T-helper 17 cell (primary cell): ENCODE measurements at places on chromosomes 2 and 18.

- DNase-seq, result no peak
Measured at GRCh38 chr2:27128668-27129571, 5.3 kb downstream of the ABHD1 start.

DNA sequence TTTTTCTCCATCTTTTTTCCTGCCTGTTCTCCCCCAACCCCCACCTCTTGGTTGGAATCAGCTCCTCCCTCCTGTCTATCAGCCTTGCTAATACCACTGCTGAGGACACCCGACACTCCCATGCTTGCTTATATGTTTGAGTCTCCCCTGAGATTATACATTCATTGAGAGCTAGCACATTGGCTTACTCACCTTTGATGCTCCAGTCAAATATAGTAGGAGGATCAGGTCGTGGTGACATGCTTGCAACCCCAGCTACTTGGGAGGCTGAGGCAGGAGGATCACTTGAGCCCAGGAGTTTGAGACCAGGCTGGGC is 91.5 kb upstream of the CCBE1 start:
- DNase-seq, result no peak

- DNase-seq, result no peak
Measured at GRCh38 chr18:35389095-35389618, 12.0 kb upstream of the ZNF396 start.

GRCh38 chr18:41396861-41397260 is 558.2 kb upstream of the PIK3C3 start:
- no peak for DNase-seq

DNA sequence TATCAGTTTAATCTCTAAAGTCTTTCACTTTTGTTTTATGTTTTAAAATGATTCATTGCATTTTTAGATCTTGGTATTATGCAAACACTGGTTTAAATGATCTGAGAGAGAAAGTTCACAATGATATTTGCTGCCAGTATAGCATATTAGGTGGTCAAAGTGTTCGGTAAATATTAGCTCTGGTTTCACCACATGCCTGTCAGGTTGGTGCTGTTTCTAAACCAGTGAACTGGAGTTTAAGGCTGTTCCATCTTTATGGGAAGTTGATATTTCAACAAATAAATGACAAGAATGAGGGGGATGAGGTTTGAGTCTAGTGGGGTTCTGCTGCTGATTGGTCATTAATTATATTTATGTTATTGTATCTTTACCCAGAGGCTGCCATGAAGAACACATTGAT is 436.4 kb downstream of the DCDC2C start:
- DNase-seq, result no peak
